Pons (tissue), 1 donor: ENCODE measurements at places on chromosomes 11 and 22.

DNA sequence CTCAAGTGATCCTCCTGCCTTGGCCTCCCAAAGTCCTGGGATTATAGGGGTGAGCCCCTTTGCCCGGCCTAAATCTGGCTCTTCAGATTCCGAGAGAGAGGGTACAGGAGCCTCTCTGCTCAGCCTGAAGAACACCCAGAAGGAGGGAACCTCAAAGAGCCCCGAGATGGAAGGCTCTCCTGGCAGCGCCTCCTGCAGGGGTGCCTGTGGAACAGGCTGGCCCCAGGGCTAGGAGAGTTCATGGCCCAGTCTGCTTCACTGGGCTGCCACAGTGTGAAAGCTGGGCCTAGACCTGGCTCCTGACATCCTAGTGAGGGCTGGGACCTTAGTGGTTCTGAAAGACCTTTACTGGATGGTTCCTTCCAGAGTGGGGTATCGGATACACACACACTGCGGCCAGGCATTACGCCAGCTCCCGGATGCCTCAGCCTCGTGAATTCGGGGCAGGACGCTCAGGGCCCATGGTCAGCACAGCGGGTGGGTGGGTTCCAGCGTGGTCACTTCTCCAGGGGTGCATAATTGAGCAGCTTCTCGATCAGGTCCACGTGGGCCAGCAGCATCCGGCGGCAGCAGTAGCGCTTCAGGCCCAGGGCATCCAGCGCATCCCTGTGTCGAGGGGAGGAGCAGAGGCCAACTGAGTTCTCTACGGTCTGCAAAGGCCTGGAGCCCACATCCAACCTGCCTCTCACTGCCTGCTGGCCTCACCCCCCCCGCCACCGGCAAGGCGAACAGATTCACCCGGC is 2.3 kb downstream of the POLR2L start:
- DNase-seq, result no peak

DNA sequence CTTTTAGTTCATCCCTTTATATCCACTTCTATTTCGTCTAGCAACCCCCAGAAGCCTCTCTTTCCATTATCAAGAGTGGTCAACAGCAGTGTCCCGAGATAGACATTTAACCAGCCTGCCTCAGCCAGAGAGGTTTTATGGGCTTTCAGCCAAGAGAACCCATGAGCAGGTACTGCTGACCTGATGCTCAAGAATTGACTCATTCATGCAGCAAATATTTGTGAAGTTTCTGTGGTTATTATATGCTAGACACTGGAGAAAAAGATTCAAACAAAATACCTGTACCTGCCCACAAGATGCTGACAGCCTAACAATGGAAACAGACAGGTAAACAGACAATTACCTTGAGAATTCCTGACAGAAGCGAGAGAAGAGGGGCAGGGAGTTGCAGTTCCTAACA is 9.7 kb upstream of the LRRC55 start:
- no peak for DNase-seq

DNA sequence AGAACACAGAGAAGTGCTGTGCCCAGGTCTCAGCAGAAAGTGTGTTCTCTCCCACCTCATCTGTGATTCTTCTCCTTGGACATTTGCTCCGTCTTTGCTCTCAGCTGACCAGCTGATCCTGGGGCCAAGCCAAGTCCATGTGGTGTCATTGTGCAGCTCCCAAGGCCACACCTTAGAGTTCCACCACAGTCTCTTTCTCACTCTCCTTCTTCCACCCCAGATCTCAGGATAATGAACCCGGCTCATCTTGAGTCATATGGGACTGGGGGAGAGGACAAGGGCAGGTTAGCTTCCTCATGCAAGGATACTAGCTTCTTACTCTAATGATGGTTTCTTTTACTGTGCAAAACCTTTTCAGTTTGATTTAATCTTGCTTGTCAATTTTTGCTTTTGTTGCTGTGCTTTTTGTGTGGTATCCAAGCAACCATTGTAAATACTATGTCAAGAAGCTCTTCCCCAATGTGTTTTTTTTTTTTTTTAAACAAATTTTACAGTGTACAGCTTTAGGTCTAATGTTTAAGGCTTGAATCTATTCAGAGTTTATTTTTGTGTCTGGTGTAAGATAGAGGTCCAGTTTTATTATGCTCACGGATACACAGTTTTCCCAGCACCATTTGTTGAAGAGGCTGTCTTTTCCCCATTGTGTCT is 75.0 kb upstream of the OR4B1 start:
- no peak for DNase-seq

GRCh38 chr11:63883791-63884190 is 33.2 kb downstream of the RCOR2 start:
- no peak for DNase-seq

- no peak for DNase-seq
These were observed 3.5 kb downstream of the H19 start for GRCh38 chr11:1994121-1994520.

DNA sequence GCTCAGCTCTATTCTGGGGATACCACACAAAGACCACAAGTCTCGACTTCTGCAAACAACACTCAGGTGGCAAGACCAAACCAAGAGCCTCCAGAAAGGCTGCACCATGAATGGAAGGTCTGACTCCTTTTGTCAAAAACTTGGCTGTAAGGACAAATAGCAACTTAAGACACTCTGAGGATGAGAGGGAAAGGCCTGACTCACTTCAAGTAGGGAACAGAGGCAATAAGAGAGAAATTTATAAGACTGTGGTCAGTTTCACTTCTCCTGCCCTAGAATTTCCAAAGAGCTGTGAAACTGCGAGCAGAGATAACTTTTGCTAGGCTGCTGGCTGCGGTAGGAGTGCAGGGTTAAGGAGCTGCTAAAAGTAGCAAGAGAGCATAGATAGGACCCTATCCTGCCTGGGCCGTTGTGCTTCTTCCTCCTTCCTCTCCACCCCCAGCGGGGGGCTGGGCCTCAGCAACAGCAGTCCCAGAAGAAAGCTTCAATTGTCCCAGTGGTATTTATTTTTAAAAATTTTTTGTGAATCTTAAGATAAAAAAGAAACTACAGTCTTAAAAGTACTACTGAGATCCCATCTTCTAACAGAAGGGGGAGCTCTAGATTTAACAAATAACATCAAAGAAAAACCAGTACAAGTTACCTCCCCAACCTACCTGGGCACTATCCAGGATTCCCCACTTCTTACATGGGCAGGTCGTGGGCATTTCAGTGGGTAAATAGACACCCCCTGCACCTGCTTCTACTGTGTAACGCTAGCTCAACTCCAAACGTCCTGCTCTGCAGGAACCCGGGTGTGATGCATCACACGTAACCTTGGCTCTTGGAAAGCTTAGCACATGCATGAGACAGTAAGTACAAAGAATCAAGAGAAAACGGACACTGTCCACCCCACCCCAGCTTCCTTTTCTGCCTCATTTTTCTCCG is 66.4 kb downstream of the SGSM3 start:
- peak; percentile 87 for DNase-seq

- no peak for DNase-seq
These were observed 2.6 kb downstream of the TRABD start for GRCh38 chr22:50188356-50188755.

DNA sequence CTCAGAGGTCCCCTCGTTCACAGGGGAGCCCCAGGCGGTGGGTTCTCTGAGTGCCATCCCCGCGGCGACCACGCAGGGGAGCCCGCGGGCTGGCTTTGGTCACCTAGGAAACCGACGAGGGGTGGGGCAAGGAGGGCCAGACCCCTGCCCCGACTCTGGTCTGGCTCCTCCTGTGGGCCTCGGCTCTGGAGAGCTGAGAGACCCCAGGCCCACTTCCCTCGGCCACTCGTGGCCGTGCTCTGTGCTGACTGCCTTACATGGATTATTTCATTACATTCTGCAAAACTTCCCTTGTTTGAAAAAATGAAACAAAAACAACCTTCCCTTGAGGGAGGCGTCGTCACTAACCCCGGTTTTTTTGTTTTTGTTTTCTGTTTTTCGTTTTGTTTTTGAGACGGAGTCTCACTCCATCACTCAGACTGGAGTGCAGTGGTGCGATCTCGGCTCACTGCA is 15.1 kb upstream of the CYTH4 start:
- no peak for DNase-seq

- DNase-seq, result no peak
These were observed 109.8 kb downstream of the EHF start for GRCh38 chr11:34730544-34731295.

- DNase-seq, result no peak
These were observed 3.2 kb upstream of the NRXN2 start for GRCh38 chr11:64726211-64726641.

GRCh38 chr11:376531-377173 is 7.4 kb downstream of the B4GALNT4 start:
- DNase-seq, result no peak

- no peak for DNase-seq
These were observed 79.5 kb upstream of the PICALM start for GRCh38 chr11:86148345-86148747.
